Thoracic aorta (tissue), 2 donors: ENCODE measurements at places on chromosomes 16 and 17.

GRCh38 chr17:61733021-61733420 is 130.3 kb downstream of the BRIP1 start:
- DNase-seq: no peak

DNA sequence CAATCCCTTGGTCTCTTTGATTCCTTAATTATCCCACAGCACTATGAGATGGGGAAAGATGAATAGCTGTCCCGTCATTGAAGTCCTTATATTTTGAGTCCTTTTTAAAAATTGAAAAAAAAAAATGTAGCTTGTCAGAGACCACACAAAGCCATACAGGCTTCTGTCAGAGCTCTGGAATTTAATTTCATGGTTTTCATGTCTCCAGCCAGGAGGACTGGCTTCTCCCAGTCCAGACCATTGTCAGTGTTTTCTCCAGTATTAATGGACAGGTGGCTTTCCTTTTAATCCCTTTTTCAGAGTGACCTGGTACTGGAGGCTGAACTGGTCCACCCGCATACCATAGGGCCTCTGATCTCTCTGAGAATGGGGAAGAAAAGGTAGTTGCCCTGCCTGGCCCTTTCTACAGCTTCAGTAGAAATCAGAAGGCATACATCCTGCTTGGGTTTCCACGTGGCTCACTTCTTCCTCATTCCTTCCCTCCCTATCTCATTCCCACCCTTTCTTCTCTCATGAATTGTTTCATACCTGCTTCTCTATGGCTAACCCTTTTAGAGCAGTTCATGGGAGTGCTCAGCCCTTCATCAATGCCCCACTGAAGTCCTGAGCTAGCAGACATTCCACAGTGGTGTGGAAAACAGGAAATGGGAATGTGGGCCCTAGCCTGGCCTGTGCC is 29.1 kb downstream of the TRIM16 start:
- DNase-seq: no peak

GRCh38 chr16:65394281-65394680 is 272.4 kb upstream of the CDH11 start:
- no peak for DNase-seq

DNA sequence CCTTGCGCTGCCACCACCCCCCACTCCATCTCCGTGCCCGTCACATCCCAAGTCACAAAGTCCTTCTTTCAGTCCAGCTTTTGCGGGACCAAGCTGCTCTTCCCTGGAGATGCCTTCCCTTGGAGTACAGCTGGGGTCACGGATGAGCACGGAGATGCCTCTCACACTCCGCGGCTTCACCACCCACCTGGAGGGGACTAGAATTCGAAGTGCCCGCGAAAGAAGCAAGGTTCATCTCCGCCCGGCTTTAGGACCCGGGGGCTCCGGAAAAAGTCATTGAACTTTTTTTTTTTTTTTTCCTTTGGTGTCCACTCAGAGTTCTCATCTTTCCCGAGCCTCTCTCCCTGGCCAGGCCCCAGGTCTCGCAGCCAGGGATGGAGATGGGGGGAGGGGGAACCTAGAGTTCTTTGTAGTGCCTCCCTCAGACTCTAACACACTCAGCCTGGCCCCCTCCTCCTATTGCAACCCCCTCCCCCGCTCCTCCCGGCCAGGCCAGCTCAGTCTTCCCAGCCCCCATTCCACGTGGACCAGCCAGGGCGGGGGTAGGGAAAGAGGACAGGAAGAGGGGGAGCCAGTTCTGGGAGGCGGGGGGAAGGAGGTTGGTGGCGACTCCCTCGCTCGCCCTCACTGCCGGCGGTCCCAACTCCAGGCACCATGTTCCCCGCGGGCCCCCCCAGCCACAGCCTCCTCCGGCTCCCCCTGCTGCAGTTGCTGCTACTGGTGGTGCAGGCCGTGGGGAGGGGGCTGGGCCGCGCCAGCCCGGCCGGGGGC is at the start of gene FKBP10:
TSS of gene FKBP10 (plus strand) at position 624 of the 771 bp plus-strand sequence. CDS start at position 655, 31 bp downstream.
- DNase-seq: peak; percentile 41

- no peak for DNase-seq
Observed at GRCh38 chr16:63372815-63373214, 1336.6 kb upstream of the CDH8 start.

DNA sequence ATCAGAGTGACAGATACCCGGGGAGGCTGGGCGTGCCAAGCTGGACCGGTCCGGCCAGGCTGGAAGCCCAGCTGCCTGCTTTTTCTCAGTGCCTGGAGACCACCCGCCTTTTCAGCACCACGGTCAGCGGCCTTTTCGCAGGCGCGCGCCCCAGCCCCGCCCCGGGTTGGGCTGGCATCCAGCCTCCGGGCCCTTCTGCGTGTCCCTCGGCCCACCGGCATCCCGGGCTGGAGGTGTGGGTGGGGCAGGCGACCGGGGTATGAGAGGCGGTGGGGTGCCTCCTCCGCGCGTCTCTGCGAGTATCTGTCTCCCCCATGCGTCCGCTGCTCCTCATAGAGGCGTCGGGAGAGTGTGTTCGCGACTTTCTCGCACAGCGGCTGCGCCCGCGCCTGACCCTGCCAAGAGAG is 102.5 kb downstream of the MRM1 start:
- no peak for DNase-seq

DNA sequence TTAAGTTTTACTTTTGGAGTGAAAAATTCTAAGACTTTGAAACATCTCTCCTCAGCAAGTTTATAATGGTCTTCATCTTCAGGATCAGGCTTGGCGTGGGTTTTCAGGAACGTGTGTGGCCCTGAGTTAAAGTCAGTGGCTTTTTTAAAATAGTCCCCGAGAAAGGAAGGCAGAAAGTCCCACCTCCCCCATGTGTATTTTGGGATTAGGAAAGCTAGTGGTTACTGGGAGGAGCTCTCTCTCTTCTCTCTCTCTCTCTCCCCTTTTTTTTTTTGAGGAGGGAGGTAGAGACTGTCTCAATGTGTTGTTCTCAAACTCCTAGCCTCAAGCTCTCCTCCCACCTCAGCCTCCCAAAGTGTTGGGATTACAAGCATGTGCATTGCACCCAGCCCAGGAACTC is 213.2 kb downstream of the IRX3 start:
- DNase-seq: no peak

- no peak for DNase-seq
Observed at GRCh38 chr16:15494236-15494635, 59.8 kb downstream of the BMERB1 start.

GRCh38 chr17:63418540-63418939 is 27.6 kb downstream of the CYB561 start:
- DNase-seq: no peak

- no peak for DNase-seq
Observed at GRCh38 chr16:8251298-8251697, 339.0 kb downstream of the TMEM114 start.

- no peak for DNase-seq
Observed at GRCh38 chr16:88900662-88901052, 34.2 kb upstream of the PABPN1L start.

DNA sequence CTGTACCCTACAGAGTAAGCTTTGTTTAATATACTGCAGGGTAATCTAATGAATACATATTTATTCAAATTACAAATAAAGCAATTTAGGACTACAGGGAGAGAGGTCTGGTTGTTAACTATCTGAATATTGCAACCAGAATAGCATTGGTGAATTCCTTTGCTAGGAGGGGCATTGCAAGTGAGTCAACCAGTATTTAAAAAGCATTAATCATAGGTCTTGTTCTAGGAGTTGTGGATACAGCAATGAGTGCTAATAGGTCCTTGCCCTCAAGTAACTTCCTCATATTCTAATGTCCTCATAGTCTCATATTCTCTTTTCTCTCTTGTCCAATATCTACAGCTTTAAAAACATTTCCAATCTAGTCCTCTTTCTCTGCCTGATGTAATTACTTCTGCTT is 531.4 kb downstream of the CDH11 start:
- DNase-seq: no peak

- no peak for DNase-seq
Observed at GRCh38 chr17:49616601-49617131, 41.0 kb downstream of the NXPH3 start.

GRCh38 chr17:39757176-39757662 is 19.5 kb downstream of the GRB7 start:
- DNase-seq: no peak

DNA sequence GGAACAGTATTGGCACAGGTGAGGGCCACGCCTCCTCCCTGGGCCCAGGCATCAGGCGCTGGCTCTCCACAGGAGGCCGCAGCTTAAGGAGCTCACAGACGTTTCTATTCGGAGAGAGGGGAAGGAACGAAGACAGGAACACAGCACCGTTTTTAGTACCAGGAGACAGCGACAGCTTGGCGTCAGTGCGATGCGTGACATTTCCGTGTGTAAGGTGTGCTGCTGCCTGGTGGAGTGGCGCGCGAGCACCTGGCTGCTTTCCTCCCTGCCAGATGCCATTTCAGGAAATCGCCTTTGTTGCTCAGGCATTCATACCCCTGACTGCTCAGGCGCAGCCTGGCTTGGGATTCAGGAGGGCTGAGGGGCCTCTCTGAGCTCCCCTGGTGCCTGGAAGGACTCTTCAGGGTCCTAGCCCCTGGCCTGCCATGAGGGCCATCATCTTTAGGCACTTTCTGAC is 367.5 kb downstream of the CPPED1 start:
- no peak for DNase-seq

GRCh38 chr16:75096656-75097055 is 19.9 kb downstream of the LDHD start:
- no peak for DNase-seq

DNA sequence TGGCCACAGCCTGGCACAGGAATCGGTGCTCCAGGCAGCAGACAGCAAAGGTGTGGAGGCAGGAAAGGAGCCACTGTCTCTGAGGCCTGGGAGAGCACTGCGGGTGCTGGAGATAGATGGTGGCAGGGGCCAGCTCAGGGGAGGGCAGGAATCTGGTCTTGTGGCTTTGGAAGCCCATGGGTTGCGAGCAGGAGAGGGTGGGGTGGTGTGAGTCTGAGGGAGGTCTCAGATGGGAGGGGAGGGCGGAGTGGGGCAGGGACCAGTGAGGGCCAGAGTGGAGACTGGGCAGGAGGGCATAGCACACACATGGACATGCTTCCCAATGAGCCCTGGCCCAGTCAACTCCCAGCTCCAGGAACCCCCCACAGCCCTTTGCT is 70.1 kb downstream of the SREBF1 start:
- no peak for DNase-seq

DNA sequence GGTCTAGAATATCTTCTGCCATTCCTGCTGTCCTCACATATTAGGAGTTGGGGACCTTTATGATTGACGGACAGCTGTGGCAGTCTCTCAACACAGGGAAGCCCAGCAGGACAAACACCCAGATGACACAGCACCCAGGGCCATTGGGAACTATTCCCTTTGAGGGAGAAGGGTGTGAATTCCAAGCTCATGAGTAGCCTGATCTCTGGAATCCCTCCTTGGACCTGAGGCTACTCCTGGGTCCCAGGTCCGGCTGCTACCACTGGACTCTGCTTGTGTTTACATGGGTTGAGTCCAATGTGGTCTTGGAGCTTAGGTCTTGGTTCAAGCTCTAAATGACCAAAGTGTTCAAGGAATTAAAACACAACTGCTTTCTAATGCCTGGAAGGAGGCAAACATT is 78.9 kb downstream of the SLC6A2 start:
- DNase-seq: no peak
